AG04450 (cell line): ENCODE measurements at places on chromosomes 2 and 18.

DNA sequence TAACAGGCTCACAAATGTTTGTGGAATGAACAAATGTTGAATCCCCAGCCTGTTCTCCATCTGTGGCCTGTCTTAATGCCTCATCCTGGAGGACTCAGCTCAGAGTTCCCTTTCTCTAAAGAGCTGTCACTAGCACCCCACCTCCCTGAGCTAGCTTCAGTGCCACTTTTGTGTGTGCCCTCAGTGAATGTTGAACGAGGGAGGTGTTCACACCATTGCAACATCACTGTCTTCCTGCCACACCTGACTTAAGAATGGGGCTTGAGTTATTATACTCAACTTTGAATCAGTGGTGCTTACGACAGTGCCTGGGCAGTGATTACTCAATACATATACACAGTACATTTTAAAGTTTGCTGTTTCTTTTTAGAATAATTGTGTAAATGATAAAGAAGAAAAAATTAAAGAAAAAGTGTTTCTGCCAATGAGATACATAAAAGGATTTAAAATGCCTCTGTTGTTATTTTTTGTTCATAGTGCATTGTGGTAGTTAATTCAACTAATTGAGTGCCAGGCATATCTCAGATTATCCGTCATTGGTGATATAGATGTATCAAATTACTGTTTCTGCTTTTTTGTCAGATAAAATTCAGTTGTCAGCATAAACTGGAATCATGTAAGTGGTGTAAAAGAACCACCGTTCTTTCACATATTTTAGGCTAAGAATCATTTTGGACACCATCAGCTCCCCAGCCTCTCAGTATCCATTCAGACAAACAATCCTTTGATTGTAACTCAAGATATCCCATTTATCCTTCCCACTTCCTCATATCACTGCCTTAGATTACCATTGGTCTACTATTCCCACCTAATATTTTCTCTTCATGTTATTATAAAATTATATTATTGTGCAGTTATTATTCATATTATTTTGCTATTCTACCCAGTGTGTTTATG lies 304.7 kb downstream of the PTPRM start:
- DNase-seq = no peak

GRCh38 chr2:135783439-135783838 lies 41.8 kb downstream of the UBXN4 start:
- no peak for DNase-seq

DNA sequence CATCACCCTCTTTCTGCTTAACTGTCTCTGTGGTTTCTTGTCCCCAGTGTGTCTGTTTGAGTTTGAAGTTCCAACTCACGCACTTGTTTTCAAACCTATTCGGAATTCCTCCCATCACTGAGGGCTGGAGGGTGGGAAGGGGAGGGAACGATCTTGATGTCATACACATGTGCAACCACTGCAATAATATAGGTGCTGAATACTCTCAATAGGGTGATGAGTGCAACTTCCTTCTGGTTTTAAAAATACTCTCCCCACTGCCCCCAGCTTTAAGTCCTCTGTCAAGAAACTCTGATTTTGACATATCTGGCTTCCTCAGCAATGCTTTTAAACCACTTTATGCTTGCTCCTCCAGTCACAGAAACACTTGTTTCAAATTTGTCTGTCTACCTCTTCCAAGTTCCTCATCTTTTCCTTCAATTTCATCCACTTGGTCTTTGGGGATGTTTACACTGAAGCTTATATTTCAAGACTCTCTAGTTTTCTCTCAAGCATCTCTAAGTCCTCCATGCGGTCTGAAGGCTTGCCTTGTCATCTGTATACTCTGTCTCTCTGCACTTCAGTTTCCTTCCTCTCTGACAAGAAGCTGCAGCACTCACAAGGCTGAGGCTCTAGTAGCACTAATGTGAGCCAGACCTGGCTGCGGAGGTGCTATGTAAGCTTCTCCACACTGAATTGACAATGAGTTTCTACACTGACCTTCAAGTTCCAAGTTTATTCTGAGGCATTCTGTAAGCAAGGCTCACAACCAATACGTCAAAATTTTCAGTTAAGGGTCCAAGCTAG lies 422.3 kb downstream of the ZEB2 start:
- no peak for DNase-seq

DNA sequence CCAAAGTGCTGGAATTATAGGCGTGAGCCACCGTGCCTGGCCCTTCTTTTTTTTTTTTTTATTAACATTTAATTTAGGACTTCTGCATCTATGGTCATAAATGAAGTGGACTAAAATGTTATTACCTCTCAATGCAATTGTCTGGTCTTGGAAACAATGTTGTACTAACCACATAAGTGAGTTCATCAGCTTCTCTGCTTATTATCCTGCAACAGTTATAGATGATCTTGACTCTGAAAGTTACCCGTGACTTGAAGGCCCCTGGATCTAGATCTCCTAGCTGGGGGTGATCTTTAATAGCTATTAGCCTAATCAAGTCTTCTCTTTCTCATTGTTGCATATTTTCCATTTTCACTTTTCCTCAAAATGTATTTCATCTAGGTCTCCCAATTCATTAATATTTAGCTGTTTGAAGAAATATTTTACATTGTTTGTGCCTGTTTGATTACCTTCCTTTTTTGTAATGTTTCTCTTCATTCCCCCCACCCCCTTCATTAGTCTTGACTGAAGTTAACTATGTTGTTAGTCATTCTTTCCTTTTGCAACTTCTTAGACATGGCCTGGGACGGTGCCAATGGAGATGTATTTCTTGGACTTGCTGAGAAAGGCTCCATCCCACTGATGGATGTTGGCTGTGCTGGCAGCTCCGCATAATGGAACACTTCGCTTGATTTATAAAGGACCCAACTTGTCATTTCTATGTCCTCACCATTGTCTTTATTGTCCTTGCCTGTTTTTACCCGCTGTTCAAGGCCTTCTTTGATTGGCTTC lies 141.6 kb upstream of the RIOK3 start:
- DNase-seq = peak; percentile 76

DNA sequence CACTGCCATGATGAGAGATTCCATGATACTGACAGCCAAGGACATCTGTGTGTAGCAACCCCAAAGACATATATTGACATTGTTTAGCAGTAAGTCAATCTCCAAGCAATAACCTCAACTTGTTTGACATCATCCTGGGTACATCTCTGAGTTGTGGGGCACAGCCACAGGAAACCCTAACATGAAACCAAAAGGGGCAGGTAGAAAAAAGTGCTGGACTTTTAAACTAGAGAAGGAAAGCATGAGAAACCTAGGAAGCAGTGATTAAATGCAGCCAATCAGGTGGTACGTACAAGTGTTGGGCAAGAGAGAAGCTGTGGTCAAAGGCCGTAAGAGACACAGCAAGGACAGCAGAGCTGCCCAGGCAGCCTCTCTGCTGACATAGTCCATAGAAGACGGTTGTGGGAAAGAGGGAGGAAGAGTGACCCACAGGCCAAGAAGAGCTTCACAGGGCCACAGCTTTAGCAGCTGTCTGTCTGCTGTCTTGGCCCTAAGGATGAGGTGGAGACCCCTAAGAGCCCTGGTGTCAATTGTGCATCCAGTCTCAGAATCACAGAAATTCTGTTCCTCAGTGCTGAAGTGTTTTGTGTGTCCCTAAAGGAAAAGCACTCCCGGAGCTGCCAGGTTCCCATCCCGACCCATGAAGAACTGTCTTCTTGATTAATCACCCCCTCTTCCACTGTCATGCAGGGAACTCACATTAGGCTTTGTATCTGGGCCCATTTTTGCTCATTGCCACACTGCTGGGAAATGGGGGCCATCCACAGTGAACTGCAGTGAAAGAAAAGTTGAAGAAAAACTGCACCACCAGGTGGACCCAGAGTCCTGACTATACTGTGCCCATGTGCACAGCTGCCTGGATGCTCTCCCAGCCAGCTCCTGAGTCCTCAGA lies 25.4 kb upstream of the CHN1 start:
- peak; percentile 8 for DNase-seq

- DNase-seq = no peak
These were observed 33.8 kb upstream of the STK17B start for GRCh38 chr2:196205011-196205766.

DNA sequence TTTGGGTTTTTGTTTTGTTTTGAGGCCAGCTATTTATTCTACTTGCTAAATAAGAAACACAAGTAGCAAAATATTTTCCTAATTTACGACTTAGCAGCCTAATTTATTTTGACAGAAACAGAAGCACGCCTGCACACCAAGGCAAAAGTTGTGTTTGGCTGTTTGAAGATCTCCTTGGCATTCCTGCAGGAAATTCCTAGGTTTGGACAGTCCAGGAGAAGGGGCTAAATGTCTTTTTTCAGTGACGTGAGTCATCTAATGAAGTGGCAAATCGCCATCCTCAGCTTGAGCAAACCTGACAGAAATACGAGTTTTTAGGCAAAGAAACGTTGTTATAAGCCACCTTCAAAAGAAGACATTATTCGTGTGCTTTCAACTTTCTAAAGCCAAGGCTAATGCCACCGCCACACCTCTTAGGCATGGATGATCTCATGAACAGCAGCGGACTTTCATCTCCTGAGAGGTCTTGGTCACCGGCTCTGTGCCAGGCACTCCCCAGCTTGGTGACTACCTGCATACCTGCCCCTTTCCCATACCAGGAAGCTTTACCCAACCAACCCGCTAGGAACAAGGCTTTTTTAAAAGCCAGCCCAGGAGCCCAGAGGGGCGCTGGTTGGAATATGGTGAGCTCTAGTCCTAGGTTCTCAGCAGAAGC lies 30.9 kb downstream of the STK39 start:
- DNase-seq = no peak

- DNase-seq = no peak
These were observed 40.3 kb downstream of the ZEB2 start for GRCh38 chr2:144479659-144480058.
